ENCODE measurements at places on chromosomes 3 and 15. TPM values are rescaled to one million over a fixed set of nuclear protein-coding genes. Genes with fewer than 3 reads are reported as not detected.

The DAZL gene
- not detected for total RNA-seq

The TUBGCP4 gene
- total RNA-seq = 10.8 TPM

- no peak overlapping the region for H3K27ac ChIP-seq
- no peaks in the 10 kb centered on the region for H3K27me3 ChIP-seq
- no peak for DNase-seq
- no peaks in the 10 kb centered on the region for H3K36me3 ChIP-seq
- no peak overlapping the region for H3K4me3 ChIP-seq
- no peaks in the 10 kb centered on the region for H3K4me1 ChIP-seq
These were observed 413.9 kb downstream of the EPHA3 start for GRCh38 chr3:89521328-89521727.

DNA sequence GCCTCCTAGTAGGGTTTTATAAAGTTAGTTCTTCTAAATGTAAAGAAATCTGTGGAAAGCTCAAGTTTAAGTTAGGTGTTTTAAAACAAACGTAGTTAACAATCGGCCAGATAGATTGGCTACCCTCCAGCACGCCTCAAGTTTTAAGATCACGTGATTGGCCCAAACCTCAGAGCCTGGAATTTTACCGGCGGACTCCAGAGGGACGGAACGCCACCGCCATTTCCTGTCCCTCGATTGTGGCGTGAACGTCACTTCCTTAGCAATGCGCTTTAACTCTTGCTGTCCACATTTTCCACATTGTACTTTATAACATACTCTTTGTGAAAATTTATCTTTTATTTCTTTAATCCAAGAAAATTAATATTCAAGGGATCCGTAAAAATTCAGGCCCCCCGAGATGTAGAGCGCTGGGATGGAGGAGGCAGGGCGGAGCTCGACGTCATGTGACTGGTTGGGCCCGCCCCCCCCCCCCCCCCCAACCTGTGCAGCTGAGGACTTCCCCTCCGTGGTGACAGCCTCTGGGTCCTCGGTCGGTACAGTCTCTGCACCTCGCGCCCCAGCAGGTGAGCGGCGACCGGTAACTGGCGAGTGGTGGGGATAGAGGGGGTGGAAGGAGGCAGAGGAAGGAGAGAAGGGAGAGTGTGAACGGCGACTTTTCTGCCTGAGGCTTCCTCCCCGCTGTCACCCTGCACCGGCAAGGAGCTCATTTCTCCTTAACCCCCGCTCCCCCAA, at the start of gene ATP6V1A:
ATP6V1A (plus strand) TSS at position 488 of the 735 bp plus-strand sequence. CDS start 31,719 bp downstream, outside the sequence.
- DNase-seq = peak; percentile 89
- H3K27me3 ChIP-seq = no peaks in the 10 kb centered on the region
- peaks cover 81% of the 10 kb centered on the region for H3K4me1 ChIP-seq
- H3K4me3 ChIP-seq = peak within 1 kb of the TSS; percentile 93
- H3K36me3 ChIP-seq = no peaks in the 10 kb centered on the region
